ENCODE measurements at places on chromosomes 16 and 17.

GRCh38 chr17:8031261-8031661 lies 7.6 kb upstream of the ALOX15B start:
- H3K36me3 ChIP-seq = no peaks in the 10 kb centered on the region
- H3K4me3 ChIP-seq = no peak overlapping the region
- H3K27me3 ChIP-seq = no peaks in the 10 kb centered on the region
- H3K4me1 ChIP-seq = no peaks in the 10 kb centered on the region
- H3K27ac ChIP-seq = no peak overlapping the region

- no peaks in the 10 kb centered on the region for H3K4me1 ChIP-seq
- no peak overlapping the region for H3K4me3 ChIP-seq
- no peaks in the 10 kb centered on the region for H3K36me3 ChIP-seq
- H3K27ac ChIP-seq = no peak overlapping the region
- H3K27me3 ChIP-seq = peaks cover 68% of the 10 kb centered on the region
Observed at GRCh38 chr16:86806838-86807351, 228.5 kb downstream of the FOXL1 start.

GRCh38 chr17:6651919-6652452 lies 424 bp downstream of the C17orf100 start:
- H3K4me1 ChIP-seq = peaks cover 34% of the 10 kb centered on the region
- peak overlapping the region; percentile 46 for H3K4me3 ChIP-seq
- no peaks in the 10 kb centered on the region for H3K36me3 ChIP-seq
- DNase-seq = no peak

- no peaks in the 10 kb centered on the region for H3K27me3 ChIP-seq
- H3K27ac ChIP-seq = no peak overlapping the region
- H3K4me1 ChIP-seq = no peaks in the 10 kb centered on the region
- H3K4me3 ChIP-seq = no peak overlapping the region
Observed at GRCh38 chr16:55810451-55810961, 22.4 kb downstream of the CES1 start.

DNA sequence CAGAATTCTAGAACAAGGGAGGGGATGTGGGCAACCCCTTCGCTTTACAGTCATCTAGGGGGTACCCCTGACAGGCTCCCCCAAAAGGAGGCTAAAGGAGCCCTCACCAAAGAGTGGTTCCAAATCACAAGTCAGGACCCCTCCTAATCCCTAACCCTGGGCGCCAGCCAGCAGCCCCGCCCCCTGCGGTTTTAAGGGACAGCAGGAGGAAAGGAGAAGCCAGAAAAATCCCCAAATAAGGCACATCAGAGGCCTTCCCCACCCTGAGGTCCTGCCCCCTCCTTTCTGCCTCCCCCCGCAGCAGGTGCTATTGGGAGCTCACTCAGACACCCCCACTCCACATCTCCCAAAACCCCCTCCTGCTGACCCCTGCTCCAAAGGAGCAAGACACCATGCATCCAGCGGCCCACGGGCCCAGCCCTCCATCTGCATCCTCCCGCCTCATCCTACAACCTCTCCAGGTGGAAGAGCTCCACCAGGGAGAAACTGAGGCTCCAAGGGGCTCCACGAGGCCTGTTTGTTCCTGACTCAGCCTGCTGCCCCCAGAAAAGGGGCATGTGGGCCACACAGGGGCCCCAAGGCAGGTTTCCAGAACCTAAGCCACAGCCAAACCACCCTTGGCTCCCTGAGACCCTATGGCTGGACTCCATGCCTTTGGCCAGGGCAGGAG lies 93.5 kb downstream of the GOSR1 start:
- H3K27me3 ChIP-seq = no peaks in the 10 kb centered on the region
- no peak overlapping the region for H3K27ac ChIP-seq
- H3K4me3 ChIP-seq = no peak overlapping the region

DNA sequence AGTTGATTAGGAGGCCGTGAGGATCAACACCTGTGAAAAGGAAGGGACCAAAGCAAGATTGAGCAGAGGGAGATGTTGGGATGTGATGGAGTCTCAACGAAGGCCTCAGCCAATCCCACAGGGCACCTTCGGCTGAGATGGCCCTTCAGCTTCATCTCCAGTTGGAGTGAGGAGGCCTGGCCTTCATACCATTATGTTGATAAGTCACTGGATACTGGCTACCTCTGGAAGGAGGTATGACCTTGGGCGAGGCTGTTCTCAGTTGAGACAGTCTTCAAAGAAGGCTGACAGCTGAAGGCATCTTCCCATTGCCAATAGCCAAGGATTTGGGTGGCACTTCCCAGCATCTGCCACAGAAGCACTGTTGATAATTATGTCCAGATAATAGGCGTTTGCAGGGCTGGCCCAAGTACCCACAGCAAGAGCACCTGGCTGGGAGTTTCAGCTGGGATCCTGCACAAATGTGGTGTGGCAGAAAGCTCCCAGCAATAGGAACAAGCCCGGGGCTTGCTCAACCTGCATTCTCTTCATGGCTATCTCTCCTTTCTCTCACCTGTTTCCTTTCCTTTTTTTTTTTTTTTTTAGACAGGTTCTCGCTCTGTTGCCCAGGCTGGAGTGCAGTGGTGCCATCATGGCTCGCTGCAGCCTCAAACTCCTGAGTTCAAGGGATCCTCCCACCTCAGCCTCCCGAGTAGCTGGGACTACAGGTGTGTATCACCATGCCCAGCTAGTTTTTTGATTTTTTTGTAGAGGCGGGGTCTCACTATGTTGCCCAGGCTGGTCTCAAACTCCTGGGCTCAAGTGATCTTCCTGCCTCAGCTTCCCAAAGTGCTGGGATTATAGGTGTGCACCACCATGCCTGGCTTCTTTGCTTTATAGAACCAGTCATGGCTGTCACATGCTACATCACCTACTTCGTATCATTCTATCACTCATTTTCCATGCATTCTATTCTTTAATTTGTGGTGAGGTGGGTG lies 18.2 kb upstream of the MAP3K14 start:
- DNase-seq = no peak
- H3K4me1 ChIP-seq = no peaks in the 10 kb centered on the region
- no peaks in the 10 kb centered on the region for H3K27me3 ChIP-seq
- no peak overlapping the region for H3K27ac ChIP-seq

DNA sequence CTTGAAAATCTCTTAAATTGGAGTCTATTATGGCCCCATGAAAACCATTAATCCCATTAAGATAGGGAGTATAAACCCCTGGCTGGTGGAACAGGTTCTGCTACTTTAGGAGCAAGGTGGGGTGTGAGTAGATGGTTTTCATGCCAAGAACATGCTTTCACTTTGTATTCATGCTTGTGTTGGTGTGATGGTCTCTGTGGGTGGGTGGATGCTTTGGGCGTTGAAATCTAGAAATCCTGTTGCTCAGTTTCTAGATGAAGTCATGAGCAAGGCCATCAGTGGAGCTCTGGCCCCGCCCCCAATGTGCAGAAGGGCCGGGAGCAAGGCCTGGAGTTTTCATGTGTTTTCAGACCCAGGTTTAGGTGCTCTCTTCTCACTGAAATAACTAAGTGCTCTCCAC lies 20.1 kb downstream of the PLD6 start:
- no peaks in the 10 kb centered on the region for H3K36me3 ChIP-seq
- peak overlapping the region; percentile 3 for H3K27ac ChIP-seq
- no peaks in the 10 kb centered on the region for H3K27me3 ChIP-seq
- no peak overlapping the region for H3K4me3 ChIP-seq
- H3K4me1 ChIP-seq = no peaks in the 10 kb centered on the region
